ENCODE measurements at places on chromosomes 5 and 9.
A peak's percentile ranks its signal among the peaks of the same experiment; 100 is the strongest.

DNA sequence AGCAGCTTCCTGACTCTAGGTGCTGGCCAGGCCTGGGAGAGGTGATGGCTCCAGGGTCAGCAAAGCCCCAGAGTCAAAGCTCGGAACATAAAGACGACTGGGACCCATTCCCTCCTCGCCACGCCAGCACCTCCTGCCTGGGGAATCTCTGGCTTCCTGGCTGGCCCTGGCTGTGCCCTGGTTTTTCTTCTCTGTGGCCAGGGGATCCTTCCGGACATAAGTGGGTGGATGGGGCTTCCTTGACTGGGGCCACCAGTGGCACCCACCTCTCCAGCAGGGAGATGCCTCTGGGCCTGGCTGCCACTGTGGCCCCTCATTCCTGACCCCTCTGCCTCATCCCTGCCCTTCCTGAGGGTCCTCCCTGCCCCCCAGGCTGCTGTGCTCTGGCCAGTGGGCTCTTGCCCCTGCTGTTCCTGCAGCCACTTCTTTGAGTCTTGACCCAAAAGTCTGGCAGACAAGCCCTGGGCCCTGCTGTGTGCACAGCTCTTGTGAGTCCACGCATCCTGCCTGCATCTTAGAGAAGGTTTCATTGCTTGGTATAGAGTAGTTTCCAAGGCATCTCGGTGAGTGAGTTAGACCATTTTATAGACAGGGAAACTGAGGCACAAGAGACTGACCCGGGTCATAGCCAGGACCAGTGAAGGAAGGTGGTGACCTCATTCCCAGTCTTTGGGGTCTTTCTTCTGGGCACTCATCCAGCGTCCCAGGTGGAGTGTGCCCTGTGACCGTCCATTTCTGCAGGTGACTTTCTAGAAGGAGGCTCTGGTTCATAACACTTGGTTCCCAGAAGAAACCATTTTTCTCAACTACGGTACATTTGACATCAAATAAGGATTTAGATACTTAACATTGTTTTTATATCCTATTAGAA lies 17.3 kb upstream of the LPCAT1 start:
- DNase-seq, result no peak

DNA sequence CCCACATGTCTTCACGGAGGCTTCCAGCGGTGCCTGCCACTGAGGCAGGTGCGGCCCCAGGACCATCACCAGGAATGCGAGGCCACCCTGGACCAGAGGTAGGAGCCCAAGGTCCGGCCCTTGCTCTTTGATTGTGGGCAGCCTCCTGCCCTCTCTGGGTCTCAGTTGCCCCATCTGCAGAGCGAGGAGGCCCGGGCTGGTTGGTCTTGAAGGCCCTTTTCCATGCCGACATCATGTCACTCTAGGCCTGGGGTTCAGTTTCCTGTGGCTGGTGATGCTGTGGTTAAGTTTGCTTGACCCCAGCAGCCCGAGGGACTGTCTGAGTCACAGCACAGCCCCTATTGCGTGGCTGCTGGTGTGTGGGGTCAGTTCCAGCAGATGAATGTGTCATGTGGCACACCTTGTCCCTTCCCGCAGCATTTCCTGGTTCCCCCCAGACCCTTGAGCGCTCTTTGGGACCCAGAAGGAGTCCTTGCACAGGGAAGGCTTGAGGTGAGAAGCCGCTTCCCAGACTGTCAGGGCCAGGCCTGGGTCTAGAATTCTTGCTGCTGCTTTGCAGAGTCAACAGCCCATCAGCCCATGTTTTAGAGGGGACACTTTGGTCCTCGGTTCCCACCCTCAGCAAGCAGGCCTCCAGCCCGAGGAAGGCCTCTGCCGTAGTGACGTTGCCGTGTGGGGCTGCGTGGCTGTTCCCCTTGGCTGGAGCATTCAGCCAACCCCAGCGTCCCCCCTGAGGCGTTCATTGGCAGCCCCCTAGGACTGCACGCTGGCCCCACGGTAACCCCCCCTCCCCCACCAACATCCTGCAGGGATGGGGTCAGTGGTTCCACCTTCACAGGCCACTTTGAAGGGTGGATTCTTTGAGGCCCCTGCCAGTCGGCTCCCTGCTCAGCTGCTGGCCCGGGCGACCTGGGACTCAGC lies 31.0 kb upstream of the HMCN2 start:
- peak; percentile 88 for DNase-seq

DNA sequence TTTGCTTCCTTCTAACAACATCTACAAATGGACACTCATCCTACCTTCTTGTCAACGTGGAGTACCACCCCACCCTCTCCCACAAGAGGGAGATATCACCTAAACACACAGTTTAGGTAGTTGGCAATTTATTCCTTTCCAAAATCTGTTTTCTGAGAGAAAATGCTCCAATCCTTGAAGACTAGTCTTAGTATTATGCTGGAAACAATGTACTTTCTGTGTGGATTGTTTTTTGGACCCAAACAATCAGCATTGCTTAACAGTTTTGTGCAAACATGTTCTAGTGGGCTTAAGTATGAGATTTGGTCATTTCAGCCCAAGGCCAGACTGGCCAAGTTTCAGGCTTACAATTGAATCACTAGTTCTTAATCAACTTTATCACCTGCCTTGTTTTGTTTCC lies 359.1 kb downstream of the ARHGEF28 start:
- DNase-seq, result peak; percentile 18

GRCh38 chr5:109876941-109877669 lies 187.4 kb downstream of the MAN2A1 start:
- no peak for DNase-seq

DNA sequence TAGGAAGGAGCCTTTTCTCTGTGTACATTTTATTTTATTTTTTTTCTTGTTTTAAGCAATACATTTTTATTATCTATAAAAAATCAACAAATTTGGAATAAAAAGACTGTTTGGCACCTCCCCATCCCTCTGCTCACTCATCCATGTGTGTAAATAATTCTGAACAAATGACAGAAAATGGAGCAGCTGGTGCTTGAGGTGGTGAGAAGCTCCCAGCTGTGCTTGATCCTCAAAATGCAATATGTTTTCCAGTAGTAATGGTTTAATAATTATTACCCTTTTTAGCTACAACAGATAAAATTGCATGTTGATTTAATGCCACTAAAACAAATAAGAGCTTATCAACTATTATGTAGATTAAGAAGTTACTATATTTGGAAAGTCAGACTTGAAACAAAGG lies 132.5 kb downstream of the CDH18 start:
- no peak for DNase-seq

- DNase-seq, result no peak
Measured at GRCh38 chr5:54991416-54991815, 6.0 kb upstream of the ESM1 start.

DNA sequence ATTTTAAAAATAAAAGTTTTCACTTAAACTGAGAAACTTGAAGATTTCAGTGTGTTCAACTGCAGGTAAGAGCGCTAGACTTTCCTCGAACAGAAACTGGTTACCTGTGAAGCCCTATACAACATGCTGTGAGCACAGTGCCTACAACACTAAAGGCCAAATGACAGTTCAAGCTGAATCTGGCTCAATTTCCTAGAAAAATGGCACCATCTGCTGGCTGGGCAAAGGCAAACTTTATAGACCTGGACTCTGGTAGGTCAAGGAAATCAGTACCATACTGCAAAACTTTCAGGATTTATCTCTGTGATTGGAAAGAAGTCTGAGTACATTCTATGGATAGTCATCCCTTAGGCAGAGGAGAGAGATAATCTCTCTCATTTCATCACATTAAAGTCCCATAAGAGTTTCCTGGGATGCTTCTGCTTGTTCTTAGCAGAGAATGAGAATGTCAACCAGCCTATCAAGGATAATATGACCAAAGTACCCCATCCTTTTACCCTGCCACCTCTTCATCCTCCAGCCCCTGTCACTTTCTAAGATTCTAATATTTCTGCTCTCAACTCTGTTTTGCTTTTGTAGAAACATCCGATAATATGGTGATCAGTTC lies 31.8 kb upstream of the FOXB2 start:
- peak; percentile 61 for DNase-seq

- DNase-seq, result no peak
Measured at GRCh38 chr5:6905883-6906282, 192.7 kb downstream of the TENT4A start.

DNA sequence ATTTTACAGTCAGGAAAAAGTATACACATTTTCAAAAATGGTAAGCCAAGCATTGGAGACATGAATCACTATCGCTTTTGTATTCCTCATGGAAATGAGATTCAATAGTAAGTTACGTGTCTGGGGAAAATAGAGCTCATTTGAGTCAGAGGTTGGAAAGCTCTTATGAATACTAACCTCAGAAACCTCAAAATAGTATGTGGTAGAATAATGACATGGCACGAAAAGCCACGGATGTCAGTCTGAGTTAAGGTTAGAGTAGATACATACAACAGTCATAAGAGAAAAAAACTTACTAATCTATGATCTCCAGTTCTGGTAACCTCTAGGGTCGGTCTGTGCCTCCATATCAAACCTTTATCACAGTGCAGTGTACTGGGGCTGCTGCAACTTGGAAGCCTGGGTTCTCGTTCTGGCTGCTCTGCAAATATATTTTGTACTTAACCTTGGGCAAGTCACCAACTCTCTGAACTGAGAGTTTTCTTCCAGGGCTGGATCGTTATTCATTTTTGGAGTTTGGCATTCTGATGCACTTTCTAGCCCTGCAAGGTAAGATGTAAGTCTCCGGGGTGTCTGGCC lies 31.8 kb downstream of the MAP1B start:
- peak; percentile 58 for DNase-seq

All from NB4 (cell line).